ENCODE measurements at places on chromosomes 11 and 22.

DNA sequence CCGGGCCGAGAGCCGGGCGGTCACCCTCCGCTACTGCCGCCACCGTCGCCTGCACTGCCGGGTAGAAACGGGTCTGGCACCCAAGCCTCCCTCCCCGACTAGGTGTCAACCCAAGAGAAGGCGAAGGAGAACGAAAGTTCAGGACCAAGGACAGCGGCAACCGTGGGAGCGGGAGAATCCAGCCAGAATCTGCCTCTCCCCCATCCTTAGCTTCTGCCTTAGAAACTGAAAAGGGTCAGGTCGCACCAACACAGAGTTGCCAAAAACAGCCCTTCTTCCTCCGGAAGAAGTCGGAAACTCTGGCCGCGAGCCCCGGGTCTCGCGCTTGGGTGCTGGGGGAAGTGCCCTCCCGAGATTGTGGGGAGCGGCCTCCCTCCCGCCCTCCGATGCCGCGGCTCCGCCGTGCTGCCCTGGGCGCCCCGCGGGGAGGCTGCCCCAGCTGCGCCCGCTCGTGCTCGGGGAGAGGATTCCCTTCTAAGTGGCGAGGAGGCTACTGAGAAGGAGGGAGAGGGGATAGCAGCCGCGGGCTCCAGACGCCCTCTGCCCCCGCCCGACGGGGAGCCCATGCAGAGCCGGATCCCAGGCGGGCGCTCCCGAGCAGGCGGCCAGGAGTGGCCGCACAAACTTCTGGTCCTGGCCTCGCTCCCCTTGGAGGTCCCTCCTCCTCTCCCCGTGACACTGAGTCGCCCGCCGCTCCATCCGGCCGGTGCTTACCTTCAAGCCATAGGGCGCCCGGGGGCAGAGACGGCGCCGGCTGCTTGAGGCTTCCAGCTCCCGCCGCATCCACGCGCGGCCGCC, 637 bp downstream of the DRD2 start:
- DNase-seq = peak; percentile 87

GRCh38 chr11:126874831-126875230, 125.7 kb downstream of the KIRREL3 start:
- no peak for DNase-seq

GRCh38 chr11:7577291-7578190, 63.7 kb downstream of the PPFIBP2 start:
- peak; percentile 80 for DNase-seq

GRCh38 chr11:118290923-118291322, 13.6 kb upstream of the CD3E start:
- peak; percentile 45 for DNase-seq

DNA sequence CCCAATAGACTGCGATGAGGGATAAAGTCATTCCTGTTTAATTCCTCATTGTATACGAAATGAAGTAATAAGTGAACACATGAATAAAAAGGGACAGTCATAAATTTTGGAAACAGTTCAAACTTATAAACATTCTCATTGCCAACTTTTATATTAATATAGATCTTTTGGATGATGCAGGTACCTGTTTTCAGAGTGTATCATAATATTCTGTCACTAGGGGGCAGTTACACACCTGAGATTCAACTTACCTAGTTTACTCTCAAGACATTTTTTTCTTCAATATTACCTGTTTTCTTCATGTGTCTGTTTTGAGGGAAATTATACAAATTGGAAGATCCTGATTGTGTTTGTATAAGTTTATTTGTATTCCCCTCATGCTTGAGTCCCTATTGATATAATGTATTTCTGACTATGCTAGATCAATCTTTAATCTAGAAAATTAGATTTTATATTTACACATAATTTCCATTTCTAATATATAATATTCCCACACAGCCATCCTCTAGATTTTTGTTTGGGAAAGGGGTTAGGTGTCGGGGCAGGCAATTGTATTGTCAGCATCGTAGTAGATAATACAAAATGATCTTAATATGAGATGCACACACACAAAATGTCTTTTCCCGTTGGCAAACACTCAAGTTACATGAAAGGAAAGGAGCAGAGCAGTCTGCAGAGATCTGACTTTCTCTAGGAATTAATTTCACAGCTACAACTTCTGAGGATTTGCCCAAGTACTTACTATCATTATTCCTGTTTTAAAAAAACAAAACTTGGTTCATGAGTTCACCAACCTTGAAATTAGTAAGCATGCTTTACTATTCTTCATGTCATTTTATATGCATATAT, 18.4 kb downstream of the FDX1 start:
- no peak for DNase-seq

GRCh38 chr11:73851046-73851764, 25.4 kb downstream of the COA4 start:
- no peak for DNase-seq

DNA sequence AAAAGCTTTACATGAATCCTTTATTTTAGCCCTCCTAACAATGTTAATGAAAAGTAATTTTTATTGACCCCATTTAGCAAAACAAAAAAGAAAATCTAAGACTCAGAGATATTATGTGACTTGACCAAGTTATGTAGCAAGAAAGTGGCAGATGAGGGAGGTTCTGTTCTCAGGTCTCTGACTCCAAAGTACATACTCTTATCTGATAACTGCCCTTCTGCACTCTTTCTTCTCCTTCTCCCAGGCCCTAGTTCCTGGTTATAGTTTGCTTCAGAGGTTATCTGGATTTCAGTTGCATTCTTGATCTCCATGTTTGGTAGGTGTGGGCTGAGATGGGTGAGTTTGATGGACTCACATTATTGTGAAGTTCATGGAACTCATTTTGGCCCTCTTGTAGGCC, 4.5 kb downstream of the OR9Q2 start:
- DNase-seq = no peak

DNA sequence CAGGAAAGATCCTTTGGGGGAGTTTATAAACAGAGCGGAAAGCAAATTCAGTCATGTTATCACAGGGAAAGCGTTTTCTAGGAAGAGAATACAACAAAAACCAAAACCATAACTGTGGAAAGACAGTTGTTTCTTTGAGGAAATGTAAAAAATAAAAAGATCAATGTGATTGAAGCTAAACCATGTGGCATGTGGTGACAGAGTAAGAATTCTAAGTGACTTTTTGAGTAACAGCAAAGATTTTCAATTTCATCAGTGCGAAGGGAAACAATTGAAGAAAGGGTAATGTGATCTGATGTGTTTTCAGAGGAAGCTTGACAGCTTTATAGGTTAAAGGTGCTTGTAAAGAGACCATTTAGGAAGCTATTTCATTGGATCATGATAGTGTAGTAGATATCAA, 575.9 kb upstream of the CHORDC1 start:
- no peak for DNase-seq

DNA sequence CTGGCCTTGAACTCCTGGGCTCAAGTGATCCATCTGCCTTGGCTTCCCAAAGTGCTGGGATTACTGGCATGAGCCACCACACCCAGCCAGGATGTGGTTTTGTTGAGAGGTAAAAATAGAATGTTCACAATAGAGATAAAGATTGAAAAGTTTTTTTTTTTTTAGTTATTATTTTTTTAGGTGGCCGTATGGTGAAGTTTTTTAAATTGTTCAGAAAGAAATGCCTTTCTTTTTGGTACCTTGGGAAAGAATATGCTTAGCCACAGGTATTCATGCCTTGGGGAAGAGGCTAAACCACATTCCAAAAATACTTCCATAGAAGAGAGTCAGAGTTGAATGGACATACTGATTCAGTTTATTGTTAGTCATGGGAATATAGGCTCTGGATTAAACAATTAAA, 143.4 kb downstream of the C11orf91 start:
- DNase-seq = peak; percentile 53

DNA sequence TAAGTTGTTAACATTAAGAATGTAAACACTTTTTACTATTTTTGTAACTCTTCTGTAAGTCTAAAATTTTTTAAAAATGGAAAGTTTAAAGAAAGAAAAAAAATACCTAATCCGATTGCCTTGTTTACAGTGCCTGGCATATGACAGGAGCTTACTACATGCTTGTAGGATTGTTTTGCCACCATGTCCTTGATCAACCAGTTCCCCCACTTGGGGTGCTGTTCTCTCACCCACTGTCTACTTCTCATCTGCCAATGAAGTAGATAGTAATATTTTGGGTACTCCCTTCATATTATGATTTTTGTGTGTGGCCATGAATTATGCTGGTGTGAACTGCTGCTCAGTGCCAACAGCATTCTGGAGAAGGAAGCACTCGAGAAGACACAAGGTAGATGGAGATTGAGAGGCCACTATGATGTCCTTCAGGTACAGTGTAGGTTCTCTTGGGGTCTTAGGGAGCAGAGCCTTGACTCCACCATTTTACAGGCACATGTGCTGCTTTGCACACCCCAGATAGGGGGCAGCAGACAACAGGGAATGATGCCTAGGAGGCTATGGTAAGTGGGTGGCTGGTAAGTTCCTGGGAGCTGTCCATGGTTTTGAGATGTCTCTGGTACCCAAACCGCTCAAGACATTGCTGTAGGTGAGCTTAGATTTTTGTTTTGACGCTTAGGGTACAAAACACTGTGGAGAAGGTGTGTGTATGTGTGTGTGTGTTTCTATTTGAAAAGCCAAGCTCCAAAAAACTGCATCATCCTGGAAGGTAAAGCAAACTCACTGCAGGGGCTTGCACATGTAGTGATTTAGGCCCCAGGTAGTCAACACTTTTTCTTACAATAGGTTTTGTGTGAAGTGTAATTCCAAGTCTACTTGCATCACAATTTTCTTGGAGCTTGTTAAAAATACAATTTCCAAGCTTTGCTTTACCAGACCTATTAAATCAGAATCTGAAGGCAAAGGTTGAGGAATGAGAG, 494.5 kb upstream of the LARGE1 start:
- peak; percentile 1 for DNase-seq

GRCh38 chr22:44479662-44480061, 18.4 kb downstream of the RTL6 start:
- DNase-seq = no peak
